ENCODE measurements at places on chromosomes 5 and 9.

DNA sequence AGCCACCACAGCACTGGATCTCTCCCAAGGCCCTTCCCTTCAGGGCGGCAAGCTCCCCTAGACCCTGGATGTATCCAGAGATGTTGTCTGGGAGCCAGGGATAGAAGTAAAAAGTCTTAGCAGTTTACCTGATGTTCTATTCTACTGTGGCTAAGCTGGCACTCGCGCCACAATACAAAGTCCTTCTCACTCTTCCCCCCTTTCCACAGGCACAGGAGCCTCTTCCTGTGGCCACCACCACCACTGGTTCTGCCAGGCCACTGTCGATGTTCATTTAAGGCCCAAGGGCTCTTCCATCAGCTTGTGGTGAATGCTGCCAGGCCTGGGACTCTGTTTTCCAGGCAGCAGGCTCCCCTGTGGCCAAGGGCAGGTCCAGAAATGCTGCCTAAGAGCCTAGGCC lies 33.7 kb downstream of the MEGF9 start:
- no peak for DNase-seq

DNA sequence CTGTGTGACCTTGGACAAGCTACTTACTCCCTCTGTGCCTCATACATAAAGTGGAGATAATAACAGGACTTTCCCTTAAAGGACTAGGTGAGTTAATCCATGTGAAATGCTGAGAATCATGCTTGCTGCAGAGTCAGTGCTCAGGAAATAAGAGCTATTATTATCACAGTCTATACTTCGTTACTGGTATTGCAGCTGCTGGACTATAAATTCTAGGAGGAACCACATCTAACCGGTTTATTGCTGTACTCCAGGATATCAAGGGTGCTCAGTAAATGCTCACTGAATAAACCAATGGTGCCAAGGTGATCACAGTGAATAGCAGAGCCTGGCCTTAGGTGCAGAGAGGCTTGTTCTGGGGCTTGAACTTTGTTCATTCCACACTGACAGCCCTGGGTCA lies 69.3 kb downstream of the HSPA4 start:
- DNase-seq, result no peak

DNA sequence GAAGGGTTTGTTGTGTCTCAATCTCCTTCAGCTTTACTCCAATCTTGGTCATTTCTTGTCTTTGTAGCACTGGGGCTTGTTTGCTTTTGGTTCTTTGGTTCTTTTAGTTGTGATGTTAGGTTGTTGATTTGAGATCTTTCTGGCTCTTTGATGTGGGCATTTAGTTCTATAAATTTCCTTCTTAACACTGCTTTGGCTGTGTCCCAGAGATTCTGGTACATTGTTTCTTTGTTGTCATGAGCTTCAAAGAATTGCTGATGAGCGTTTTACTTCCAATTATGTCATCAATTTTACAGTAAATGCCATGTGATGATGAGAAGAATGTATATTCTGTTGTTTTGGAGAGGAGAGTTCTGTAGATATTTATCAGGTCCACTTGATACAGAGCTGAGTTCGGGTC lies 353.3 kb downstream of the MAN2A1 start:
- DNase-seq, result no peak

- no peak for DNase-seq
These were observed 3.9 kb downstream of the GRK6 start for GRCh38 chr5:177430140-177430951.

- DNase-seq, result no peak
These were observed 27.1 kb upstream of the IL33 start for GRCh38 chr9:6188466-6188865.

DNA sequence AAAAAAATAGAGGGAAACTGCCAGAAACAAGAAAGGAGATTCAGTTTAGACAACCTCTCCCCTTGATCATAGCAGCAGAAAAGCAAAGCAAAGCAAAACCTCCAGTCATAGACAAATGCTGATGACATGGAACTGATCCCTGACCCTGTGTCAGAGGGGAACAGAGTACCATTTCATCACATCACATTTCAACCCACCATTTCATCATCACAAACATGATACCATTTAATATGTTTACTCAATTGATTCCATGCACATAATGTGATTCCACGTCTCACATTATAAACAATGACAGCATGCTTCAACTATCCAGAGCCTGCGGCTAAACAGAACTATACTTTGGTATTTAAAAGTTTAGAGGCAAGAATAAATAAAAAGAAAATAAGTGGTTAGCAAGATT lies 28.7 kb upstream of the ACOT12 start:
- DNase-seq, result no peak

- peak; percentile 13 for DNase-seq
These were observed 139.9 kb upstream of the PRLR start for GRCh38 chr5:35369965-35370790.

DNA sequence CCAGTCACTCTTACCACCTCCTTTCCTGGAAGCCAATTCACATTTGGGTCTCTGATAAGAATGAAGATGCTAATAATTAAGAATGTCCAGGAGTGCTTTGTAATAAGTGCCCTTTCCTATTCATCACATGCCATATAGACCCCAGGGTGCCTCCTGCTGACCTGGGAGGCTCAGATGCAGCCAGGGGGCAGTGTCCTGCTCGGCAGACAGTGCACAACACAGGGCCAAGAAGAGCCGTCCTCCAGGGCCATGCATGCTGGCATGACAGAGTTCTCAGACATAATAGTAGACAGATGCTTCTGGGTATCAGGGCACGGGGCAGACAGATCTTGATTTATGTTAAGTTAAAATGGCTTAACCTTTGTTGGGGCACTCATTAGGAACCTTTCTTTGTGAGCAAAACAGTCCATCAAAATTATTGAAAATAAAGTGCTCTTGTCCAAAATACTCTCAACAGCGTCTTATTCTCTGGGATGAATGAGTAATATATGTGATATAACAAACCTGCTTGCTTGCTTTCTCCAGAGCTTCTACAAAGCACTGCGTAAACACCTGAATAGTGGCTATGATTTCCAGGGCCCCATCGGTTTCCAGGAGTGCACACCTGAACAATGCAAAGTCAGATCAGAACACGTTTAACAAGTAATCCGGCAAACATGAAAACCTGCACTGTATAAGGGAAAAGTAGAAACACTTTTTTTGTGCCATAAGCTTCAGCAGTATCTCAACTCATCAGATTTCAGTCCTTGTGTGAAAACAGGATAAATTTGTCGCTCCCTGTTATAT lies 192.7 kb downstream of the FANCC start:
- DNase-seq, result no peak
